ENCODE measurements at places on chromosomes 2 and 18.
A peak's percentile ranks its signal among the peaks of the same experiment; 100 is the strongest.

GRCh38 chr2:105777506-105778055 lies 32.9 kb downstream of the NCK2 start:
- DNase-seq: no peak

DNA sequence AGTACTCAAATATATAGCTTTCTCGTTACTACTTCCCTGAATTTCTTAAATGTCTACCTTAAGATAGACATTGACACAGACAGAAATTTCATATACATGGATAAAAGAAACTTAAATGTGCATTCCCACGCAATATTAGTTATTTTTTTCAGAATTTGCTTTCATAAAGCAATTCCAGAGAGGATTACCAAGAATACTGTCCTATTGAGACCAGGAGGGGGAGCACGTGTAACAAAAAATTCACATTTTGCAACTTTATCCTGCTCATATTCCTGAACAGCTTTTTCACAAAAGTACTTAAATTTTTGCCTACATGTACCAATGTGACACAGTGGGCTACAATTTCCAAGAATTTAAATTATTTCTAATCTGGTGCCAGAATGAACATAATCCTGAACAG lies 30.7 kb upstream of the ERCC3 start:
- peak; percentile 48 for DNase-seq

GRCh38 chr2:172086241-172087206 lies 1.2 kb downstream of the DLX1 start:
- peak; percentile 48 for DNase-seq

- DNase-seq: no peak
These were observed 72.3 kb upstream of the PSME4 start for GRCh38 chr2:54042897-54043620.

DNA sequence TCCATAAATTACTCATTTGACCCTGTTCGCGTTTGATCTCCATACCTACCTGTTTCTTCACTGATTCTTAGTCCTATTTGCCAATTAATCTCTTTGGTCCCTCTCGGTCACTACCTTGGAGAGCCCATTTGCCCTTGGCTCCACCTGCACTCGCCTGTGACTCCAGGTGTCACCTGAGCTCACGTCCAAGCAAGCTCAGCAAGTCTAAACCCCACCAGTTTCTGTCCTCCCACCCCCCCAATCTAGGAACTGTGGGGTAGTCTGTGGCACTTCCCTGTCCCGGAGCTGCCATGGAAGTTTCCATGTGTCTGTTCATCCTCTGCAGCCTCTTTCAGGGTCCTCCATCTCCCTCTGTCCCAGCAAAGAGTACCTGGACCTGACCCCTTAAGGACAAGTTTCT lies 68.1 kb upstream of the BCL2L11 start:
- DNase-seq: no peak

DNA sequence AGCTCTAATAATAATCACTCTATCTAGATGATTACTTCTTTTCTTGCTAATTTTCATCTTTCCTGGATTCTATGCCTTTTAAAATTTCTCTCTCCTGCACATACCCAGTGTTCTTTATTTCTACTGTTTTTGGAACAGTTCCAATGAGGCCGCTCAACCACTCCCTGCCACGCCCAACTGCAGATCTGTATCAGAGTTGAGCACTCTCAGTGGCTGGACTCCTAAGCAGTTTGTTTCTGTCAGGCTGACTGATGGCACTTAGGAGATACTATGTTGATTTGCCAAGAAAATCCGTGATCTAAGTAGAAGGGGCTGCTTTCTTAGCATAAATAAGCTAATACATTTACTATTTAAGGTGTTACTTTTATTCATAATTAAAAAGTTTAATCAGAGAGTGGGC lies 192.8 kb downstream of the ARHGAP15 start:
- DNase-seq: no peak

DNA sequence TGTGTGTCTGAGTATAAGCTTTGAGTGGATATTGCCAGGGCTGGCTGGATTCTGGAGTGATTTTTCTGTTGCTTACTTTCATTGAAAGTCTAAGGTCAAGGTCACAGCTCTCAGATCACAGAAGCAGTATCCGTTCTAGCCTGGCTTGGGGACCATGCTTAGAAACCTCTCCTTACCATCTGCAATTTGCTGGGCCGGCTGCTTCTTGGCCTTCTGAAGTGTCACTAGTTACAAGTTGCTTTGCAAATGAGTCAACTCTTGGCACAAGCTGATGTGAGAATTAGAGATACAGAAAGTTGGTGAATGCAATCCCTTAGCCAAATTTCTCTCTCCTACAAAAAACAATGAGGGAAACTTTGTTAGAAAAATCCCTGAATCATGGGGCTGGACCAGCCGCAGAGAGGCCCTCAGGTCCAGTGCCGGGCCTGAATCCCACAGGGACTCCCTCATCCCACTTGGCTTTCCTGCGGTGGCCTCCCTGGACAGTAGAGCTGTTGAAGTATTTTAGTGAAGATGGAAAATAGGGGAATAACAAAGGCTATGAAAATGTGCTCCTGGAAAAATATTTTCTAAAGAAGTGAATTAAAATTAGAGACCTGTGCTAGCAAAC lies 92.7 kb upstream of the CNGA3 start:
- no peak for DNase-seq

GRCh38 chr2:144114760-144115159 lies 405.2 kb downstream of the ZEB2 start:
- no peak for DNase-seq

GRCh38 chr18:3830604-3831003 lies 380.6 kb downstream of the TGIF1 start:
- DNase-seq: no peak

DNA sequence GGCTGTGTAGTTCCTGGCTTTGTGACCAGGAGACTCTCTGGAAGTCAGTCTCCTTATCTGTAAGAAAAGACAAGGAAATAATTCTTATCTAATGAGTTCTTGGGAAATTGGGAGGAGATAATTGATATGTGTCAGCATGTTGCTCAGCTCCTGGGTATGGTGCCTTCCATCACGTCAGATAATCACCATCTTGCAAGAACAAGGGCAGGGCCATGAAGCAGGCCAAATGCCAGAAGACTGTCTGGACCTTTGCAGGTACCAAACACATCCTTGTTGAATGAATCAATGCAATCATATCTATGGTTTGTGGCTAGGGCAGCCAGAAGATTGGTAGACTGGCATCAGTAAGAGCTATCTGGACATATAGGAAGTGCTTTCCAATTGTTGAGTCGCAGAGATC lies 473.5 kb downstream of the TNS1 start:
- no peak for DNase-seq

Measured in kidney tubule cell (primary cell).